ENCODE measurements at places on chromosomes 16 and 17.

DNA sequence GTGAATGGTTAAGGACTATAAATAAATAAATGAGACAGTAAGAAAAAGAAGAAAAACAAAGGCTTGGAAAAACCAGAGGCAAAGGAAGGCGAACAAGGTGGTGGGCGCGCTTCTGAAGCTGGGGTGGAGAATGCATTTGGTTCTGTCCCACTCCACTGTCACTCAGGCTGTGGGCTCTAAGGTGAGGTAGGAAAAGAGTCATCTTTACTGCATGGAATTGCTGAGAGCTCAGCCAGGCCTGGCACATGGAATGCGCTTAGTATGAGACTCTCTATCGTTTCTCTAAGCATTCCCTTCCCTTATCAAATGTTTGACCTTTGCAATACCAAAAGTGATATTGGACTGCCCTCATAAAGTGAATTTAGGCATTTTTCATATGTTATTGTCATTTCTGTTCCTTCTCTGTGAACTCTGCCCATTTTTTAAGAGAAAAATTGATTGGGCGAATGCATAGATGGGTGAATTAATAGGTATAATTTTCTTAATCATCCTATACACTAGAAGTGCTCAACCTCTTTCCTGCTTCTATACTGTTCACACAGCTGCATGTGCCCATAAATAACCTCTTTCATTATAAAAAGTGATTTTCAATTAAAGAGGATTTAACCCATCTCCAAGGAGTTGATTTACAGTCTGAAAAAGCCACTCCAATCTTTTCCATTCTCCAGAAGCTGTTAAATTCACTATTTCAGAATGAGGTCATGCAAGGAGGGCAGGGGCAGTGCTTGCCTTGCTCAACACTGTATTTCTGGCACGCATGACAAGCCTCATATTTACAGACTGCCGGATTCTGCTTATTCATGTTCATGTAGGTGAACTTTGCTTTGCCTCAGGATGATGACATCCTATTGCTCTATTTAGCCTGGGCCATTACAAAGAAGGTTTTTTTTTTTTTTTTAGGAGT lies 87.7 kb downstream of the MYH10 start:
- DNase-seq = no peak

DNA sequence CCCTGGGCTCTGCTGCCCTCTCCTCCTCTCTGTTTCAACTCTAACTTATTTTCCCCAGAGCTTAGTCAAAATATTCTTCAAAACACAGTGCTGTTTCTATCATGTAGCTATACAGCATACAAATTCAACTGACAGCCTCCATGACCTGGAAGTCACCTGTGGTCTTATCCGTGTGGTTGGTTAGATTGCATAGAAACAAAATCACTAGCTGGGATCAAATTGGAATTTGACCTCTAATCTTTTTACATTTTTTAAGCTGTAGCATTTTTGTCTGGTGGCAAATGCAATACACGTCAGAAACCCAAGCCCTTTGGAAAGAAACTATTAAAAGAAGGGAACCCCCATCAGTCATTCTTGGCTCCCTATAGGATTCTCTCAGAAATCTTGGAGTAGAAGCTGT lies 57.3 kb downstream of the ABCC12 start:
- DNase-seq = no peak

- no peak for DNase-seq
Measured at GRCh38 chr17:82751171-82751570, 694 bp upstream of the TBCD start.

DNA sequence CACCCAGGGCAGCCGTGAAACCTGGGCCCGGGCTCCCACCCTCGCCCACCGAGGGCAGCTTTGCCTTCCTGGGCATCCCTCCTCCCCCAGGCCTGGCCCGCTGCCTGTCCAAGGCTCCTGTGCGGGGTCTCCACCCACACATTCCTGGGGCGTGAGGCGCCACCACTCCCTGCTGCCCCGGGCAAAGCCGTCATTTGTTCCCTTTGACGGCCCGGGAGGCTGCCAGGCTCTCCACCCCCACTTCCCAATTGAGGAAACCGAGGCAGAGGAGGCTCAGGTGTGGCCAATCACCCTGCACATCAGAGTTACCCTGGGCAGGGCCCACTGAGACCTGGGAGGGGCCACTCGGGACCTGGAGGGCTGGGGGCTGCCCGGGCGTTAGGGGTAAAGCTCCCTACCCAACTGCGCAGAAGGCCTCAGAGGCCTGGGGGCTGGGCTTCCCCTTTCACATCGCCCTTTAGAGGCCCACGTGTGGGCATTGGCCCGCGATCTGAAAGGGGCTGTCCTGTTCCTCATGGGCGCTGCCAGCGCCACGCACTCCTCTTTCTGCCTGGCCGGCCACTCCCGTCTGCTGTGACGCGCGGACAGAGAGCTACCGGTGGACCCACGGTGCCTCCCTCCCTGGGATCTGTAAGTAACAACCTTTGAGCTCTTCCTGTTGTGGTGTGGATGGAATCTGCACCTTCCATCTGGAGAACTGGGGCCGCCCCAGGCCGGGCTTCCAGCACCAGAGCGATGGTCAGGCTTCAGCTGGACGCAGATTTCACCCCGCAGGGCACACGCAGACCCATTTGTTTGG lies at the start of gene MSLN:
TSS of gene MSLN (plus strand) at position 190 of the 799 bp plus-strand sequence. CDS start 1,947 bp downstream, outside the sequence.
- no peak for DNase-seq

- no peak for DNase-seq
Measured at GRCh38 chr16:49127103-49127502, 154.5 kb downstream of the CBLN1 start.

DNA sequence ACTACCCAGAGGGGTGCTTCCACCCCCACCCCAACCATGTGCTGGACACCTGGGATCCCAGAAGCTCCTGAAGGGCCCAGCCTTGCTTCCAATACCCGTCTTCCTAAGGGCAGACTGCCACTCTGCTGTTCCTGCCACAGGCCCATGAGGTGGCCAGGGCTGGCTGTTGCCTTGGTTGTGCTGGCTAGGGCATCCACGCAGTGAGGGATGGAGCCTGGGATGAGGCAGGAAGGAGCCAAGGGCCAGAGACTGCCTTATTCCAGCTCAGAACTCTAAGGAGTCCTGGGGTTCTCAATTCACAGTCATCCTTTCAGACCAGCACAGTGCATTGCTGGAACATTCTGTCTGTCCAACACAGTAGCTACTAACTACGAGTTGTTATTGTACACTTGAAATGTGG lies 37.8 kb downstream of the BCO1 start:
- no peak for DNase-seq

GRCh38 chr17:77321649-77322513 lies 181.1 kb downstream of the SEC14L1 start:
- DNase-seq = no peak

DNA sequence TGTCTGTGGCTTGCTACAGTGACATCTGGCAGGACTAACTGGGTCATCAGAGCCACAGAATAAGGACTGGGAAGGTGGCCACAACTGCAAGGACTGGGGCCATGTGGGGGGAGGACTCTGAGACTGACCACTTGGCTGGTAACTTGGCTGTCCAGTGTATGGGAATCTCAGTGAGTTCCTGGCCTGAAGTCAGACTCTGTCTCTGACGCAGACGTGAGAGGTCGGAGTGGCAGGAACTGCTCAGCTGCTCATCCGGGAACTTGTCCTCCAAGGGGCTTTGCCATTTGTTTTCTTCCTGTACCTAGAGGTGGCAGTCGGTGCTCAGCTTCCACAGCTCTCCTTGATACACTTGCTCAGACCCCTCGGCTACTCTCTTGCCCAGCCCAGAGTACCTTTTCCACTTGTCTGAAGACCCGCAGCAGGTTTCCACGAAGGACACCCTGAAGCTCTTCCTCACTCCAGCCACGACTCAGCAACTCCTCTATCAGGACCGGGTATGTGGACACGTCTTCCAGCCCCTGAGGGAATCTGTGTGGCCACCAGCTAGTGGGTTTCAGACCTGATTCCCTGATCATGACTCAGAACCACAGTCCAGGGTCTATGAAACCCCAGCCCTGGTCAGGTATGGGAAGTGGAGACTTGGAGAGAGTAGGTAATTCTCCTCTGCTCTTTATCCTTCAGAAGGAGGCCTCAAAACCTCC lies 7.3 kb upstream of the DPEP3 start:
- DNase-seq = no peak

DNA sequence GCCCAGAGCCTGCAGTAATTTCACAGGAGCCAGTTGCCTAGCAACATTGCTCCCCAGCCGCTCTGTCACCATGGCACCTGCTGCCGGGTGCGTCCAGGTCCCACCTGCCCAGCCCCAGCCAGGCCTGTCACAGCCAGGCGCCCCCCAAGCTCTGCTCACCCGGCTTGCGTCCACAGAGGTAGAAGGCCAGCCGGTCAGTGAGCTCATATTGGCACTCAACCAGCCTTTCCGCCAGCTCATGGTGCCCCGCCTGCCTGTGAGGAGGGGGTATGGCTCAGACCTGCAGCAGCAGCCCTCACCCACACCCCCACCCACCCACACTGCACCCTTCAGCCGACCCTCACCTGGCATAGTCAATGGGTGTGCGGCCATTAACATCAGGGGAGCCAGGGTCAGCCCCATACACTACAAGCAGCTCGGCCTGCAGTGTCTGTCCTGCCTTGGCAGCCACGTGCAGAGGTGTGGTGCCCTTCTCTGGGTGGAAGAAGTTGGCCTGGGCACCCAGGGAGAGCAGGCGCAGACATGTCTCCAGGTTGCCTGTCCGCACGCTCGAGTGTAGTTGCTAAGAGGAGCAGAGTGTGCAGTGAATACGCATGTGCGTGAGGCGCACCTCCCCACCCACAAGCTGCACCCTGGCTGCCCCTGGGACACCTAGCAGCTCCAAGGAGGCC lies 7.7 kb downstream of the GIT1 start:
- DNase-seq = no peak
